ENCODE measurements at places on chromosomes 2 and 18. TPM values are rescaled to one million over a fixed set of nuclear protein-coding genes. Genes with fewer than 3 reads are reported as not detected.
A peak's percentile ranks its signal among the peaks of the same experiment; 100 is the strongest.

GRCh38 chr2:135791418-135792190, 45.4 kb downstream of the LCT start:
- no peak for DNase-seq

Gene NFU1
- 35.3 TPM for total RNA-seq

Gene MFSD2B
- not detected for total RNA-seq

Gene DHRS9
- total RNA-seq: 0.48 TPM

Gene DES
- total RNA-seq: 6,561 TPM

DNA sequence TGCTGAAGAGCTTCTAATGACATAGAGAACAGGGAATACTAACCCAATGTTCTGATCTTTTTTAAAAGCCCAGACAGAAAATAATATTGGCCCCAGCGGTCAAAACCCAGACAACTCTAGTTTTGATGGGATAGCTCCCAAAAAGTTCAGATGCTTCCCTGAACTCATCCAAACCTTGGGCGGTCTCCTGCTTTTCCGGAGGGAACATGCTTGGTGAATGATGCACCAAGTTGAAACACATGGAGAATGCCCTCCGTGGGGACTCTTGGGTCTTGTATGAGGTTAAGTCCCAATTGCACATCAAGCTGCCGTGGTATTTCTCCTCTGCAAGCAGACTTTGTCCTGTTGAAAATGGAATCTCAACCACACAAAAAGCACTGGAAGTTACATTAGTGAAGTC, 120.7 kb upstream of the CTAGE1 start:
- DNase-seq: peak; percentile 85

- no peak for DNase-seq
Measured at GRCh38 chr2:239363946-239364637, 36.7 kb downstream of the HDAC4 start.

DNA sequence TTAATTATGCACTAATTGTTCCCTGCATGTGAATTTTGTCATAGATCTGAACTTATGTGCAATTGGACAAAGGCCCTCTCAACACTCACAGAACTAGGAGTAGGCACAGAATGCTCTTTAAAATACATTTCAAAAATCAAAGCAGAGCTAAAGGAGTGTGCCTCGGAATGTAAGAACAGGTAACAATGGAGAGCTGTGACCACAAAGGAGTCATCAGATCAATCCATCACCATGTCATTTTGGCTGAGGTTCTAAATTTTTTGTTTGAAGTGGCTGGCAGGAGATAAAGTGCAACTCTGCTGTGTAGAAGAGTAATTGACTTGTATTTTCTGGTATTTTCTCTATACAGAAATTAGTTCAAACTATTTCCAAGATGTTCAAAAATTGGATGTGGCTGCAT, 155.4 kb downstream of the NRP2 start:
- DNase-seq: no peak

GRCh38 chr2:194103941-194104659, 1552.9 kb upstream of the SLC39A10 start:
- no peak for DNase-seq

Gene VWC2L
- 0.10 TPM for total RNA-seq

Gene UCN
- total RNA-seq: 0.95 TPM

Gene ANO7
- 0.32 TPM for total RNA-seq

DNA sequence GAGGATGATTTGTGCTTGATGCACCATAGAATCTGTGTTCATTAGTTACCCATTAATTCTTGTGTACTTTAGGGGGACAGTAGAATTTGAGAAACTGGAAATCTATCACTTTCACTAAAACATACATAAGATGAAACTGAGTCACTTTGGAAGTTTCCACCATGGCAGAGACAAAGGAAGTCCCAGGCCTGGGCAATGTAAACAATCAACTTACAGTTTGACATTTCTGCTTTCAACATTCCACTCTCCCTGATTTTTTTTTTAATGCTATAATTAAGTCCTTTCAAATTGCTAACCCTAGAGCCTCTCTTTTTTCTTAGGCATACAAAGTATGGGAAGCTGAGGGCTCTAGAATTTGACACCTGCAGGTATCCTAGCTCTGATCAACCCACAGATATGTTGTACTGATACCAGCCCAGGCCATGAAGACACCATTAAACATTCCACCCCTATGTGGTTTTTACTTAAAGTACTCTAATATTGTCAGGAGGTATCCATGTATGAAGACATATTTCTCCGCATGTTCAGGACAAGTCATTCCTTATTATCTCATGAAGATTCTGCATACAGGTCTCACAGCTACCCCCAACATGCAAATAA, 88.5 kb upstream of the GLS start:
- DNase-seq: no peak

GRCh38 chr2:24382363-24383073, 22.2 kb upstream of the ITSN2 start:
- no peak for DNase-seq

DNA sequence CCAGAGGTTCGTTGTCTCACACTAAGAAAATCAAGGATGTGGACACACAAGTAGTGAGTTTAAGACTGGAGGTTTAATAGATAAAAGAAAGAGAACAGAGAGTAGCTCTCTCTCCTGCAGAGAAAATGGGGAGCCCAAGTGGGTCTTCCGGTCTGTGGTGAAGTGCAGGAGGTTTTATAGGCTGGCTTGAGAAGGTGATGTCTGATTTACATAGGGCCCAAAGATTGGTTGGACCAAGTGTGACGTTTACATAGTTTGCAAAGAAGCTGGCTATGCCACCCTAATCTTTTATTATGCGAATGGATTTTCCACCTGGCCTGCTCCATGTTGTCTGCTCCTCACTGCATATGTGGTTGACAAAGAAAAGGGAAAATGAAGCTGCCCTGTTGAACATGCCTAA, 430.4 kb upstream of the TRIB2 start:
- no peak for DNase-seq

DNA sequence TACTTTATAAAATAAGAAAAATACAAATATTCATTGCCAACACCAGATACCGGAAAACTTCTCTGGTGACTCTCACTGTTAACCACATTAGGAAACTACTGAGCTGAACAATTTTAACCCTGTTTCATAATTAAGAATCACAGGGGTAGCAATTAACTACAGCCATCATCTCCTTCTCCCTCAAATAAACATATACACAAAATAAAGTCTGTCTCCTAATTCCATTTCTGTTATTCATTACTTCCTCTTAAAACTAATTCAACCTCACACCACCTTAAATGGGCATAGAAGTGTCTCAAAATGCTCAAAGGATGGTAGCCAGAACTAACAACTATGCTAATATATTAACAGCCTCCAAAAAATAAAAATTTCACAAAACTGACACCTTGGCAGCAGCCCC, 60.7 kb downstream of the ACVR1 start:
- no peak for DNase-seq

DNA sequence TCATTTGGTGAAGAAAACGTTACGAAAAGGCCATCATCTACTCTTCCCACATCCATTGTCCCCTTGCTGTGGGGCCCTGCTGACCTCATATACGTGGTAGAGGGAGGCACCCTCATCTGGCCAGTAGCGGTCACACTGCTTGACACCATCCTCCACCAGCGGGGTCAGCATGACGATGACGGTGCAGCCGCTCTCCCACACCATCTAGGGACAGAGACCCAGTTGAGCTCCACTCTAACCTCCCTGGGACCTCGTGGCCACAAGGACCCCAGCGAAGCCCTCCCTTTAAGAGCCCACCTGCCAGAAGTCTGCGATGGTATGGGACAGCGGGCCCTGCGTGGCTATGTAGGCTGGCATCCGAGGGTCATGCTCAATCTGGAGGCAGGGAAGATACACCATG, 13.1 kb downstream of the PTPRN start:
- DNase-seq: peak; percentile 77

Gene RGPD4
- not detected for total RNA-seq

DNA sequence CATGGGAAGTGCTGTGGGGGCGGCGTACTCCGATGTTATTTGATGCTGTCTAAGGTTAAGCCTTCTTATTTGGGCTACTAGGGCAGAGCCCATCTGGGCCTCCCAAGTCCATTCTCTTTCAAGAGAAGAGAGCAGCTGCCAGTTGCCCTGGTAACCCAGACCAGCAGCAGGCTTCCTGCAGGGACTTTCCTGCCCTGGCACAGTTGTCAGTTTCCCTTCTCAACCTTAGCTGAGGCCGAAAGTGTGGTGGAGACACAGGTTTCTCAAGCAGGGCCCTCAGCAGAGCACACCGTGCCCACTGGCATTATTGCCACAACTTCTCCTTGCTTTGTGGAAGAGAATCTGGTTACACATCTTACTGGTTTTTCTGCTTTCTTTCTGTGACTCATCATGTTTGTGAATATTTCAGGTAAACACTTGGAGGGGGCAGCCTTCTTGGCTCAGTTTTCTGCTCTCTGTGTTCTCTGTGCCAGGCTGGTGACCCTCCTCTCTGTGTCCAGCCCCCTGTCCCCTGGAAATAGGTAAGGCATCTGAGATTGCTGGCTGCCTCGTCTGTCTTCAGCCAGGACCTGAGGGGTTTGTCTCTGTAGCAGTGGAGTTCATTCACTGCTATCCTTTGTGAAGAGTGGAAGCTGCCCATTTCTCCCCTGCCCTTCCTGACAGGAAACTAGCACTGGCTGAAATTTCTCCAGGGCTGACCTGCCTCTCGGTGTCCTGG, 111.0 kb downstream of the B3GNT2 start:
- DNase-seq: no peak

DNA sequence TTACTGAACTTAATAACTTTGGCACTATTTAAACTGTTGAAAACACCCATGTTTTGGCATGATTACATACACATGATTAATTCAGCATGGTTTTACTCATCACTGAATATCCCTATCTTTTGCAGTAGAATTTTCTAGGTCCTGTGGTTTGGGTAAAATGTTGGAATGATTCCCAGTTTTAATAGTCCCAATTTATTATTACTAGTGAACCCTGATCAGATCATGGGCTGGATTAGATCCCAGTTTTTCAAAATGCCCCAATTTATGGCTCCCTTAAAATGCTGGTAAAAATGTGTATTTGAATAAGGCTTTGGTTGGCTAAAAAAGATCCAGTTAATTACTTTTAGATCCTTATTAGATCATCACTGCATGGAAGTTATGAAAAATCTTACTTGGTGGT, 273.6 kb upstream of the NRP2 start:
- DNase-seq: no peak

DNA sequence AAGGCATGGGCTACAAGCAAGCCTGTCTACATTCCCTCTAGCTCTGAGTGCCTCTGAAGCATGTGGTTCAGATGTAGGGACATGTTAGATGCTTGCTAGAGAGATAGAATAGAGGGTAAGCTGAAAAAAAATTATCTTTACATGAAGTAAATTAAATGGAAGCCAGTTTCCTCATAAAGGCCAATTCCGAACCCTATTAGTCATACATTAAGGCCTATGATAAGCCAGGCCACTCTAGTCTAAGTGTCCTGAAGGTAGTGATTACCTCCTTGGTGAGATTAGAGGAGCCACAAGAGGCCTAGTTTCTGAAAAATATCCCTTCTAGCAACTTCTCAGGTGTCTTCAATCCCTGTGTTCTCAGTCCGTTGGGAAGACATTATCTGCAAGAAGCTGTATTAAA, 72.4 kb upstream of the NPAS2 start:
- DNase-seq: no peak

Gene GRP
- total RNA-seq: not detected

Gene ADD2
- 3.0 TPM for total RNA-seq

GRCh38 chr2:66849153-66849755, 414.3 kb downstream of the MEIS1 start:
- DNase-seq: no peak

Gene HYCC2
- 21.5 TPM for total RNA-seq

Gene ZAP70
- 2.4 TPM for total RNA-seq

GRCh38 chr2:175647058-175647457, 355.0 kb downstream of the LNPK start:
- DNase-seq: no peak

GRCh38 chr2:238129166-238130010, 9.1 kb upstream of the KLHL30 start:
- DNase-seq: peak; percentile 70

Gene SLC35F6
- 38.8 TPM for total RNA-seq

- DNase-seq: no peak
Measured at GRCh38 chr2:208000701-208001395, 24.5 kb downstream of the PLEKHM3 start.

Gene CRACDL
- total RNA-seq: 3.5 TPM

Gene VAMP5
- total RNA-seq: 96.2 TPM

- no peak for DNase-seq
Measured at GRCh38 chr2:47675196-47675825, 107.6 kb upstream of the MSH6 start.

Gene RAD51AP2
- total RNA-seq: not detected

Gene RESP18
- total RNA-seq: not detected

- no peak for DNase-seq
Measured at GRCh38 chr18:33744032-33744697, 166.1 kb downstream of the ASXL3 start.

Gene ALPG
- total RNA-seq: not detected

DNA sequence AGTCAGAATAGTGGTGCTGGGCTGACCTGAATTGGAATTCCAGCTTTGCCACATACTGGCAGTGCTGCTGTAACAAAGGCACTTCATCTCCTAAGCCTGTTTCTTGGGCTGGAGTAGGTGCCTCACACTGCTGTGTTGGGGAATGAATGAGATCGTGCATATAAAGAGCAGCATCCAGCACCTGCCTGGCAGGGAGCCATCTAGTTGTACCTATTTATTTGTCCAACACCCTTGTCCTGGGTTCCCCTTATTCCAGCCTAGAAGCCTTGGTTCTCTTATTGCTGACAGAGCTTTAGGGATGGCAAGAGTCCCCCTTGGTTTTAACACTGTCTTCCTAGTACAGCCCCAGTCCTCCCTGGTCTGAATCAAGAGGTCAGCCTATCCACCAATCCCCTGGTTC, 275.3 kb upstream of the RAB12 start:
- DNase-seq: no peak

DNA sequence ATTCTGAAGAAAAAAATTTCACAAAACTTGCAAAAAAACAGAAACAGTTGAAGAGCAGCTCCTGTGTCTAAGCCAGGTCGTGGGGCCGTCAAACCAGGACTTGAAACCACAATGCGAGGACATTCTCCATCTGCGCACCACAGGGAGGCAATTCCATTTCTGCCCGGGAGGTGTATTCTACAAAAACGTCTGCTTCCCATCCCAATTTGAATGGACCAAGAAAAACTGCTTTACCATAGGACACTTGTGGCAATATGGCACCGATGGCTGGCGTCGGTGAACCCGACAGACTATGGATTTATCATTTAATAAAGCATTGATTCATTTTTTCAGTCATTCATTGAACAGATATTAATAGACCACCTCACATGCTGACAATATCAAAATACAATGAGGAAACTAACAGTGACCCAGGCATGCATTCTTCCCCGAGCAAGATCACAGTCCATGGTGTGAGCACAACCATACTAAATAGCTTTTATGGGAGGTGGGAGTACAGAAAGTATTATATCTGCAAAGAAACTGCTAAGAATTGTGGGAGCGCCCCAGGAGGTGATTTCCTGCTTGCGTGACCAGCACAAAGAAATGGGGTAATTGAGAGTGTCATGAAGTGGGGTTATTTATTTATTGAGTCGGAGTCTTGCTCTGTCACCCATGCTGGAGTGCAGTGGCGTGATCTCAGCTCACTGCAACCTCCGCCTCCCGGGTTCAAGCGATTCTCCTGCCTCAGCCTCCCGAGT, 10.5 kb upstream of the ZAP70 start:
- no peak for DNase-seq

All from posterior vena cava (tissue), 2 donors.